ENCODE measurements at places on chromosomes 4 and X. TPM values are rescaled to one million over a fixed set of nuclear protein-coding genes. Genes with fewer than 3 reads are reported as not detected.

DNA sequence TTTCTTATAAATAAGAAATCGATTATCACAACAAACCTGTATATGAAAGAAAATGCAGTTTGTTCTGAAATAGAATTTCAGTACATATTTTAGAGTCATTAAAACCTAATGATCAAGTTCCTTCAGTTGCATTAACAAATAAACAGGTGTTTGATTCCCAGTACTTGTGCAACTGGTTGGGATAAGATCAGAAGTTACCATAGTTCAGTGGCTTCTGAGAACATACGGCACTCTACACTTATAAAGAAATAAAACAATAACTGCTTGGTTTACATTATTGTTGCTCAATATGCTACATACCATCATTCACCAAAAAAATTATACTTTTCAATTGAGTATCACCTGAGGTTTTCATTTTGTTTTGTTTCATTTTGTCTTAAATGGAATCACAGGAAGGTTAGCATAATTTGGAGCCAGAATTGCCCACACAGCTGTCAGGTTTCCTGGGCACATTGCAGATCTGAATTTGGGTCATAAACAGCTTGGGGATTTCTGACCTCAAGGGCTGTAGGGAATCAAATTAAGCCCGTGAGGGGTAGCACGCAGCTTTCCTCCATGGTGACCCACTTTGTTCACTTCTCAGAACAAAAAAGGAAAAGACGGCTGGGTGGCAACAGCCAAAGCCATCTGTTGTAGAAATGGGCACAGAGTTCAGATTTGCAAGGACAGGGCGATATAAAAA, 14.9 kb upstream of the CCNG2 start:
- DNase-seq = no peak

DNA sequence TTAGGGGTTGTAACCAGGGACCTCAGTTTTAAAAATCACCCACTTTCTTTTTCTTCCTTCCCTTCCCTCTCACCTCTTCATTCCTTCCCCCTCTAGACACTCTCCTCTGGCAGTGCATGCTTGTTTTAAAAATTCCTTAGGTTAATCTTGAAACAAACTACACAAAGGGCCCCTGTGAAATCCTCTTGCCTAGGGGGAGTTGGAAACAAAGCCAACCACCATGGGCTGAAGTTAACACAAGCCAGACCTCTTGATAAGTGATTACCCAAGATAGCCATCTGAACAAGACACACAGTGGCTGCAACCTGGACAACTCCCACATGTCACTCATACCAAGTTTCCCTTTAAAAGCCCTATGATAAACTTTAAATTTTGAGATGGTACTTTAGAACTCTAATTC, 68.9 kb downstream of the TENT5D start:
- no peak for DNase-seq

DNA sequence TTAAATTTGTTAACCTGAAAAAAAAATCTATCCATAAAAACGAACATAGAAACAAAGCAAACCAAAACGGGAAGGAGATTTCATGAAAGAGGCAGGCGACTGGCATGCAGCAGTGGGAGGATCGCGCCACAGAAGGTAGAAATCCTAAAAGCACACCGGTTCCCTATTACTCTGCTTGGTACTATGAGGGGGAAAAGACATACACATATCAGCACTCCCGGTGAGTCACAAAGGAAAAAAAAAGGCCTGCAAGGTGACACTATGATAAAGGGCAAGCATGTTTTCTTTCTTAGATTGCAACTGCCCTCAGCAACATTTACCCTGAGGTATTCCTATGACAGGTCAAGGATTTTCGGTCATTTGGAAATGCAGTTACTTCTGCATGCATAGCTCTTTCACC, 60.6 kb upstream of the NAP1L5 start:
- DNase-seq = no peak

GRCh38 chr4:184506527-184507121, 32.3 kb upstream of the IRF2 start:
- no peak for DNase-seq

GRCh38 chr4:99504804-99505502, 5.9 kb upstream of the C4orf17 start:
- no peak for DNase-seq

DNA sequence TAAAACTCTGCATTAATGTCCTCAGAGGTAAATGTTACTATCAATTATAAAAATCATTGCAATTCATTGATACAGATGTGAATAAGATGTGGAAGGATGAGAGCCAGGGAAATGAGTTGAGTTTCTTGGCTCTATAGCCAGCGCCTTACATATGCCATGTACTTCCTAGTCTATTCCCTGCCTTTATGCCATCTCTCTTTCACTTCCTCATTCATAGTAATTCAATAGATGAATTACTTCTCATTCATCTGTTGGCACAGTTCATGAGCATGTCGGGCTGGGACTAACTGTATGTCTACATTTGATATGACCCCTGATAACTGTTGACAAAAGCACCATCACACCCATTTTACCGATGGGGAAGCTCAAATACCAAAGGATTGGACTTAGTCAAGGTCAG, 55.7 kb downstream of the LNX1 start:
- DNase-seq = no peak

Gene NBDY
- total RNA-seq = 4.9 TPM

Gene ART3
- total RNA-seq = not detected

Gene TMEM156
- total RNA-seq = 0.92 TPM

Gene IL3RA
- total RNA-seq = 28.2 TPM

All from pulmonary artery endothelial cell (primary cell).